ENCODE measurements at places on chromosomes 6 and 20. TPM values are rescaled to one million over a fixed set of nuclear protein-coding genes. Genes with fewer than 3 reads are reported as not detected.

DNA sequence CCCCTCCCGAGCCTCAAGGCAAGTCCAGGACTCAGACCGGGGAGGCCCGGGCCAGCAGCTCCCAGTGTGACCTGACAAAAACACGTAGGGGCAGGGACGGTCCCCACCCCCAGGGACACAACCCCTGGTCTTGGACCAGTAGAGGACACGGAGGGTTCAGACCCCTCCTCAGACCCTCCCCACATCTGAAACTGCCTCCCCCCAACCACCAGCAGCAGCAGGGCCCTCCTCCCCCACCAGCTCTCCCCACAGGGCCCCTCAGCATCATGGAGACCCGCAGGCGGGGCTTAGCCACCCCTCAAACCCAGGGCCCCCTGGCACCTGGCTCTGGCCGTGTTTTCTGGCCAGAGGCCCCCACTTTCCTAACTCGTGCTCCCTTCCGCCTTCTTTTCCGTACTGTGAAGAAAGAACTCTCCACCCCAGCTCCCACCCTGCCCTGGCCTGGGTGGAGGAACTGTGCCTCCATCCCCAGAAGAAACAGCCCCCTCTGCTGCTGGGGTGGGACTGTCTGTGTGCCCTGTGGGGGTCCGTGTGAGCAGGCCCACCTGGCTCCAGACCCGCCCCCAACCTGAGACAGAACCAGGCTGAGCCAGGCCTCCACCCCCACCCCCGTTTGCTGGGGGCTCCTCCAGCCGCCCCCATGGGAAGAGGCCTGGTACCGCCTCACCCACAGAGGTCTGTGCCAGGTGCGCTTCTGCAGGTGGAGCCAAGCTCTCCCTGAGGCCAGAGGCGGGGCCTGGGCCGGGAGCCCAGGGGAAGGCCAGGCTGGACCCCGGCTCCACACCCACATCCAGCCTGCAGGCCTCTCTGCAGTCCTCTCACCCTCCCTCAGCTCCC is 39.0 kb upstream of the MDFI start:
- DNase-seq = no peak

- no peak for DNase-seq
Observed at GRCh38 chr6:39707962-39708683, 17.1 kb downstream of the KIF6 start.

DNA sequence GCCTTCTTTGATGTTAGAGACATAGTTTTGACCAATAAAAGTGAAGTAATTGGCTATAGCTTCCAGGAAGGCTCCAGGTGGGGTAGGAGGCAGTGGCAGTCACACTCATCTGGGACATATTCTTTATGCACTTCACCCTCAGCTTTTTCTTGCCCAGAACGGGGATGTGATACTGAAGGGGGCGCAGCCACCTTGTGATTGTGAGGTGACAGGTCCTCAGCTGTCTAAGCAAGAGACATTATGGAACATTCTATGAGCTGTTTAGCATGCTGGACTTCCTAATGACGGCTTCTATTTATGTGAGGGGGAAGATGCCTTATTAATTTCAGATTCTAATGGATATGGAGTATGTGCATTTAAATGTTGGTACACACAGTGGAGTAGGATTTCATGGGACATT is 151.3 kb upstream of the ZFP64 start:
- no peak for DNase-seq

- no peak for DNase-seq
Observed at GRCh38 chr20:1935696-1936366, 40.6 kb downstream of the SIRPA start.

GRCh38 chr6:65157025-65157424 is 550.0 kb downstream of the EYS start:
- no peak for DNase-seq

GRCh38 chr6:114092943-114093342 is 122.0 kb upstream of the HDAC2 start:
- DNase-seq = no peak

- DNase-seq = no peak
Observed at GRCh38 chr6:2140438-2141128, 104.8 kb downstream of the GMDS start.

DNA sequence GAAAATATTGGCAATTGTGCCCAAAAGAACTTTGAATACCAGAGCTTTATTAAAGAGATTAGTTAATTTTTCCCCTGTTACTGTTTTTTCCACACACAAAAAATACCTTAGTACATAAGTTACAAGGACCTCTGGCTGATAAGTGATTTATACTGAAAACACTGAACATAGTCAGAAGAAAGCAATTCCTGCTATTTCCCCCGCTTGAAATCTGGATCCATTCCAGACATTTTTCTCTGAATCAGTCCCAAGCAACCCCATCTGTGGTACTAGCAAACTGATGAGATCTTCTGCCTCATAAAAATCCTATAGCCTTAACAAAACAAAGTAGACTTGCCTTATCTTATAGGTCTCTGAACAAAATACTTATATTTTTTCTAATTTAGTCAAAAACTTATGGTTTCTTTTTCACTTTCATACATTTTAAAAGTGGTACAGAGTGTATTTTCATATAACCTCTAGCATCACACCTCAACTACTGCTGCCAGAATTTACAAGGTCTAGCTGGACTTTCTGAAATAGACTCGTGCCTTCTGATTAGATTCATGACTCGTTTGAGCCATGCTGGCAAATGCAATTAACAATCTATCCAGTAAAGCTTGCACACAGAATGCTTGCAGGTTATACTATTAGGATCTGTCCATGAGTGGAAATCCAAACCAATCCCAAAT is 111.9 kb downstream of the TBX18 start:
- no peak for DNase-seq

- DNase-seq = no peak
Observed at GRCh38 chr6:7723554-7723953, 2.3 kb upstream of the BMP6 start.

GRCh38 chr6:170271771-170272314 is 19.0 kb downstream of the DLL1 start:
- peak; percentile 85 for DNase-seq

Gene ADGRB3
- total RNA-seq = not detected

Gene SIRPD
- 0.17 TPM for total RNA-seq

DNA sequence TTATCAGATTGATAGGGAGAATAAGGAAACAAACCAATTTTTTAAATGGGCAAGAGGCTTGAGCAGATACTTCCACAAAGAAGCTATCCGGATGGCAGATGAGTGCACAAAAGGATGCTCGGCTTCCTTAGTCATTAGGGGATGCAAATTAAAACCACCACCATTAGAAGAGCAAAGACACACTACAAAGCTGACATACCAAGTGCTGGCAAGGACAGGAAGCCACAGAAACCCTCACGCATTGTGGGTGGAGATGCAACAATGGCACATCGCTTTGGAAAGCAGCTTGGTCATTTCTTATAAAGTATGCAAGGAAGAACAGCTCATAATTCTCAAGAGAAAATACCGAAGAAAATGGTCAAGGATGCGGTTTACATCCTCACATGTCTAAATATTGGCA is 19.8 kb downstream of the BFSP1 start:
- DNase-seq = peak; percentile 38

Gene HDGFL1
- not detected for total RNA-seq

Gene LTV1
- 23.7 TPM for total RNA-seq

- DNase-seq = no peak
Observed at GRCh38 chr6:56204134-56204533, 43.2 kb downstream of the COL21A1 start.

DNA sequence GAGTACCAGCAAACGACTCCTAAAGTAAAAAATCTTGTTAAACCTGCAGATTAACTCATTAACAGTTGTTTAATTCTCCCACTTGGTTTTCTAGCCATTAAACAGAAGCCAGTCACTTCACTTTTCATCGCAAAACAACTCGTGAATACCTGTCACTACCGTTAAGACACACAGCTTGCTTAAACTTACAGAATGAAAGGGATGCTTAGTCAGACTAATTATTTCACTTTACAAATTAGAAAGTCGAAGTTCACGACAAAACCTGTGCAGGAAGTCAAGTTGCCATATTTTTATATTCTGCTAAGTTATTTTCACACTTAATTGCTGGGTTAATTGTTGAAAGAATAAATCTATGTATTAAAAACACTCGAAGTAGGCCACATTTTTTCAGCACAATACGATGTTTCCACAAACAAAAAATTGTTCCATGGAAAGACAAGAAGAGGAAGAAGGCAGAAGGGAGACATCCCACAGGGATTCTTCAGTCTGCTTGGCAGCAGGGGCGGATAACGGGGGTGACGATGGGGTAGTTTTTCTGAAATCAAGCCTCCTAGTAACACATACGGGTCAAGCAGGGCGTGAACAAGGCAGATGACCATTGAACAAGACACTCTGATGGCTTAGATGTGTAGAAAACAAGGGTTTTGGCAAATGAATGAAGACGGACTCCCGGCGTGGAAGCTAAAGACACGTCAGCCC is 933 bp downstream of the SSR1 start:
- peak; percentile 55 for DNase-seq

- DNase-seq = no peak
Observed at GRCh38 chr6:77361018-77361417, 102.3 kb downstream of the HTR1B start.

Gene MEP1A
- not detected for total RNA-seq

Gene ABHD12
- 27.1 TPM for total RNA-seq

DNA sequence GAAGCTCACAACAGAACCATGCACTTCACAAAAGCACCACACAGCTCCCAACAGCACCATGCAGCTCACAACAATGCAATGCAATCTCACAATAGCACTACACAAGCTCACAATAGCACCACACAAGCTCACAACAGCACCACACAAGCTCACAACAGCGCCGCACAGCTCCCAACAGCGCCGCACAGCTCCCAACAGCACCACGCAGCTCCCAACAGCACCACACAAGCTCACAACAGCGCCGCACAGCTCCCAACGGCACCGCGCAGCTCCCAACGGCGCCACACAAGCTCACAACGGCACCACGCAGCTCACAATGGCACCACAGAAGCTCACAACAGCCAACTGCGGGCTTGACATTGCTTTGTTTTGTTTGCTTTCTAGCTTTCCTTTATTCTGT is 198.1 kb downstream of the DLL1 start:
- no peak for DNase-seq

DNA sequence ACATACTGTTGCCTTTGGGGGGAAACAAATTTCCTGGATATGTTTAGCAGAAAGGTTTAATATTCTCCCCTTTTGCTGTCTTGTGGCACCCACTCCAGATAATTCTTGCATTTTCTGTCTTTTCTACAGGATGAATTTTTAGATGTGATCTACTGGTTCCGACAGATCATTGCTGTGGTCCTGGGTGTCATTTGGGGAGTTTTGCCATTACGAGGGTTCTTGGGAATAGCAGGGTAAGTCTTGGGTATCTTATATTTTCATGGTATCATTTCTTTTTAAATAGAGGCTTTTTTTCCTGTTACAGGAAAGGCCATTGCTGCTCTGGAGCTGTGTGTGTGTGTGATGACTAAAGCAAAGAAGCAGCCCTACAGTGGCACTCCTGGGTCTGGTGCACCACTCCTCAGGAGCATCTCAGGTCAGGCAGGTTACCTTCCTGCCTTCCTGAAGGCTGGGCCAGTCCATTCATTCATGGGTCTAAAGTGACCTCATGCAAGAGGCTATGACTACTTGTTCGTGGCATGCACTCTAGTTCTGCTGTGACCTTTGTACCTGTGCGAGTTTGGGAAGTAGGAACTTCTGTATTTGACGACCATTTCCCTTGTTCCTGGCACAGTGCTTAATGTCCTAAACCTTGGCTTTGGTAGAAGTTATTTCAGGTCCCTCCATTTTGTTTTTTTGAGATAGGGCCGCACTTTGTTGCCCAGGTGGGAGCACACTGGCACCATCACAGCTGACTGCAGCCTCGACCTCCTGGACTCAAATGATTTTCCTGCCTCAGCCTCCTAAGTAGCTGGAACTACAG is 2.2 kb downstream of the RAB5IF start:
- DNase-seq = no peak

DNA sequence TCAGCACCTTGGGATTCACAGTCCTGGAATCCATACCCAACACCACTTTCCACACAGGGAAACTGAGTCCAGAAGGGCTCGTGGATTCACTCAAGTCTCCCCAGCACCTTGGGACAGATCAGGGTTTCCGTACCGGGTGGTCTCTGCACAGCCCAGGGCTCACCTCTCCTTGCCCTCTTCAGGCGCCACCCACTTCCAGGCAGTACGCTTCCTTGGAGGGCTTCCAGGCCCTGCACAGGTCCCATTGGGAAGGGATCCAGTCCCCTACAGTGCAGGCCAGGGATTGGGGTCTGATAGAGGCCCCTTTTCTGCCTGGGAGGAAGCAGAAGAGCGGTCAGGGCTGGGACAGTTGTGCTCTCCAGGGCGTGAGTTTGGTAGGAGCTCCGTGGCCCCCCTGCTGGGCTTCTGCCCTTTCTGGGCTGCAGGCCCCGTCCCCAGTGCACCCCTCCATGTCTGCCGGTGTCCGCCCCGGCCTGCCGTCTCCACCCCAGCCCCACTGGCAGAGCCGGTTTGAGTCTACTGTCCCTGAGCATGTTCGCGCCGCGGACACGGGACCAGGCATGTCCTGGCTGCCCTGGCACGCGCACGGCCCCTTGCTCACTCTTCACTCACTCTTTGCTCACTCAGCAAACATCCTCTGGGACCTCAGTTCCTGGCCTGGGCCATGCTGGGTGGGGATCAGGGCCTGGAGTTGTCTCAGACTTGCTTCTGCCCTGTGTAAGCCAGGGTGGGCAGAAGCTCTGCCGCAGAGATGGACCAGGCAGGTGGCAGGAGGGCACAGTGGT is 12.6 kb downstream of the SRC start:
- no peak for DNase-seq

DNA sequence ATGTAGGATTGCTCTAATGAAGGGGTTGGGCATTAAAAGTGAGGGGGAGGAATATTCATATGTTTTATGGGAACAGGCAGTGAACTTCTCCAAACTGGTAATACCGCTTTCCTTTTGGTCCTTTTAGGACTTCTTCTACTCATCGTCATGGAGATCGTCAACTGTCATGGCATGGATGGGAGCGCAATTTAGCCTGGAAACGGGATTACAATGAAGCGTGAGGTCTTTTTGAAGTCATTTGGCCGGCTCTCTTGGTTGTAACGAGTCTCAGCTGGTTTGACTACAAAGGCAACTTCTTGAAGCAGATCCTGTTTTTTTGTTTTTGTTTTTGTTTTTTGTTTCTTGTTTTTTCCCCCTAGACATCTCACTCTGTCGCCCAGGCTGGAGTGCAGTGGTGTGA is 1.4 kb upstream of the HLA-E start:
- DNase-seq = no peak

Gene CCM2L
- total RNA-seq = not detected

Measured in activated CD4-positive, alpha-beta T cell treated with anti-CD3 and anti-CD28 coated beads, Interleukin-2, amount 10 ng/mL, durations not matched to agents 7 days and 5 days (primary cell).